ENCODE measurements at places on chromosomes 12 and 14.

DNA sequence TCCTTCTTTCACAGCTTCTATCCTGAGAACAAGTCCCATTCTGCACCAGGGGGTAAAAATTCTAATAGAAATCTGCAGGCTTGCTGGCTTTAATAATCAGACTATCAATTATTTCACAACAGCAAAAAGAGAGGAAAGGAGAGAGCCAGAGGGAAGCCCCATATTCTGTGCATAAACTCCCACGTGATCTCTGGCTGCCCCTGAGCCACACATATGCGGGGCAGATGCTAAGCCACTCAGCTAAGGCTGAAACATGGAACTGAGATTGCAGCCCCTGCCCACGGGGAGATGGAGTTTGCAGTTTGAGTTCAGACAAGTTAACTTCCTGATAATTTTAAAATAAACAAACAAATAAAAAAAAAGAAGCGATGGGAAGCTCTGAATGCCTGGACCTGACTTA lies 254.4 kb upstream of the CCDC196 start:
- no peak for DNase-seq

DNA sequence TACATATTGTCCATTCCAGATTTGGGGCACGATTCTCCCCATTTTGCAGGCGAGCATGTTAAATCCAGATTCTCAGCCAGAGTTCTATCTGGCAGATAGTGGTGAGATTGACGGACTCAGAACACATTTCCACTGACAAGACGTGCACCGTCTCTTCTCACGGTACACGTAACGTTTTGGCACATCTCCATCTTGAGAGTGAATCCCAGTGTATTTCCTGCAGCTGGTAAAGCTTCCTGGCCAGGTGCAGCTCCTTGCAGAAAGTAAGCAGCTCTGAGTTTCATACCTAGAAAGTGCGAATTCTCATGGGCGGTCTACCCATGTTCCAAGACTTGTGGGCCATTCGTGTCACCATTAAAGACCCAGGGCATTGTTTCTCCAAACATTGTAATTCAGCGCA lies 102.6 kb downstream of the TSPAN9 start:
- no peak for DNase-seq

- no peak for DNase-seq
Measured at GRCh38 chr14:53547593-53547992, 394.5 kb upstream of the DDHD1 start.

DNA sequence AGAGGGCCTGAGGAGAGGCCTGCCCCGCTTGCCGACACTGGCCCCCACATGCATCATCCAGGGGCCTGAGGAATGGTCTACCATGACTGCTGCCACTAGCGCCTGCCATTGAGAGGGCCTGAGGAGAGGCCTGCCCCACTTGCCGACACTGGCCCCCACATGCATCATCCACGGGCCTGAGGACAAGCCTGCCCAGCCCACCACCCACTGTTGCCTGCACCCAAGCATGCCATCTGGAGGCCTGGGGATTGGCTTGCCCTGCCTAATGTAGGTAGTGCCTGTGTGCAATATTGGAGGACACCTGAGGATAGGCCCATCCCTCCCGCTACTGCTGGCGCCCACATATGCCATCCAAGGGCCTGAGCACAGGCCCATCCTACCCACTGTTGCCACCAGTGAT lies 24.4 kb downstream of the CYP46A1 start:
- peak; percentile 26 for DNase-seq

DNA sequence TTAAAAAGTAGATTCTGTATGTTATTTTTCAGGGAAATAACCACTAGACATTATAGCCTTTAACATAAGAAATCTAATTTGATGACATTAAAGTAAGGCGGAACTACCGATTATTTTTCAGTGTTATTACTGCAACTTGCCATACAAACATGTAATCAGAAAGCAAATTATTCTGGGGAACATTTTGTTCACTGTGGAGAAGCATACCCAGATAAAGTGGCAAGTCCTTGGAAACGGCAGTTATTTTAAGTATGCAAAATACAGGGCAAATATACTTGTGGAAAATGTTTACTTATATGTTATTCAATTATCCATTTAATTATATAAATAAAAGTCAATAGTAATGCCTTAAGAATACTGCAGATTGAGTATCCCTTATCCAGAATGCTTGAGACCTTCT lies 71.9 kb downstream of the FERMT2 start:
- DNase-seq = no peak

DNA sequence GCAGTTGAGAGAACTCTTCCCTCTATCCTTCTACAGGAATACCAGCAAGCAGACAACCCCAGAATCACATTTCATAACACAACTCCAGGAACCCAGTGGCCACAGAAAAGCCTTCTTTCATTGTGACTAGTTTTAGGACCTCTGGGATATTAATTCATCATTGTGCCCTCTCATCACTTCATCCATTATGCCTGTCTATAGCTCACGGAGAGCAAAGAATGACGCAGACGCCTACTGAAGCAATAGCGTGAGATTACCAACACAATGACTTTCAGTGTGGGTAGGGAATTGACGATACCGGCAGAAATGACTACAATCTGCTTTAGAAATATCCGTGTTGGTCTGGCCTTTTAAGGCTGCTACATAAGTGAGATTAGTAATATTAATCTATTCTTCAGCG lies 158.1 kb upstream of the FOXG1 start:
- no peak for DNase-seq

GRCh38 chr12:119695034-119695433 lies 27.1 kb downstream of the PRKAB1 start:
- DNase-seq = no peak

GRCh38 chr12:18165889-18166288 lies 75.9 kb upstream of the RERGL start:
- DNase-seq = no peak

DNA sequence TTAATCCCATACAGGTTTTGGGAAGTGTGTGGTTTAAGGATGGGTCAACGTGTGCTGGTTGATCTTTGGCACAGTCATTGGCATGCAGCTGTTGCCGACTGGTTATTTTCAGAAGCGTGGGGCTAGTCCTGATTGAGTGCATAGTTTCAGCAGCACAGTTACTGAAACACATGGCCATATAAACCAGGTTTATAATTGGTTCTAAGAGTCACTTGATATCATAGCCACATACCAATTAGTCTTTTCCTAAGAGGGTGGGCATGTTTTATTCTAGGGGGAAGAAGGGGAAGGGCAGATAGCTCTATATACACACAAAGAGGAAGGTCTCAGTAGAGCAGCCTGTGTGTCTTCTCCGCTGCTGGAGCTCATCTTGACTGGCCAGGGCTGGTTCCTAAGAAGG lies 11.0 kb upstream of the RPS6KL1 start:
- no peak for DNase-seq

DNA sequence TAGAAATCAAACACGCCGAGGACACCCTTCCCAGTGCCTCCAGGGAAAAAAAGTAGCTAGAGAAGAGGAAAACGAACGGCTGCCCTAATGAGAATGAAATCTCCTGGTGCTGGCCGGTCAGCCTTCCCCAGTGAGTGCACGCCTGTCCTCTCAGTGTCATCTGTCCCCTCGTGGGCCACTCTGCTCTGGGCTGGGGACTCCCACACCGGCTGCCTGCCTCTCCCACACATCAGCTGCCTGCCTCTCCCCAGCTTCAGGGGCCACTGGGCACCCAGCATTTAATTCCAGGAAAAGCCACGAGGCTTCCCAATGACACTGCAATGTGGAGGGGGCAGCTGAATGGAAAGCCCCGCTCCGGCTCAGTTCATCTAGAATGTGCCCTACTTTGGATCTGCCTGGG lies 59.0 kb downstream of the CCDC85C start:
- no peak for DNase-seq

- DNase-seq = no peak
Measured at GRCh38 chr12:51329742-51330141, 5.8 kb upstream of the BIN2 start.

DNA sequence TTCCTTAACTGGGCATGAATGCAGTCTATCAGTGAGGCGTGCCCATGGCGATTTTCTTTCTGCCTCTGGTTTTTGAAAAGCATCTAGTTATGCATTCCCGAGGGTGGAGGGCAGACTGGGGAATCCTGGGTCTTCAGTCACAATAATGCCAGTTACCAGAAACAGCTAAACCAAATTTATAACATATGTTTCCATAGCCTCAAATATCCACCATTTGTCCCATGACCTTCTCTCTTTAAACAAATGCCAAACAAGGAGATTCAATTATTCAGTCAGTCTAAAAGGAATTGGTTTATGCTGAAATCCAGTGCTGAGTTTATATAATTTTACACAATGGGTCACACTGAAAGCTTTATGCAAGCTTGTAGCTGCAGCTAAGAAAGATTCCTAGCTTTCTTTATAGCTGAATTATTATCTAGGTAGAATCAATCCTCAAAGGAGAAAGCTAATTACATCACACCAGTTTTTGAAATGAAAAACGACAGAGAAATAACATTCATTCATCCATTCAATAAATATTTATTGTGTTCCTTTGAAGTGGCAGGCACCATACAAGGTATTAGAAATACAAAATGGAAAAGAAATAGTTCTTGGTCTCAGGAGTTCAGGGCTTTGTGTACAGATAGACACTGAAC lies 131.3 kb upstream of the RAP1B start:
- no peak for DNase-seq

GRCh38 chr12:60803147-60803546 lies 1207.3 kb downstream of the SLC16A7 start:
- no peak for DNase-seq

DNA sequence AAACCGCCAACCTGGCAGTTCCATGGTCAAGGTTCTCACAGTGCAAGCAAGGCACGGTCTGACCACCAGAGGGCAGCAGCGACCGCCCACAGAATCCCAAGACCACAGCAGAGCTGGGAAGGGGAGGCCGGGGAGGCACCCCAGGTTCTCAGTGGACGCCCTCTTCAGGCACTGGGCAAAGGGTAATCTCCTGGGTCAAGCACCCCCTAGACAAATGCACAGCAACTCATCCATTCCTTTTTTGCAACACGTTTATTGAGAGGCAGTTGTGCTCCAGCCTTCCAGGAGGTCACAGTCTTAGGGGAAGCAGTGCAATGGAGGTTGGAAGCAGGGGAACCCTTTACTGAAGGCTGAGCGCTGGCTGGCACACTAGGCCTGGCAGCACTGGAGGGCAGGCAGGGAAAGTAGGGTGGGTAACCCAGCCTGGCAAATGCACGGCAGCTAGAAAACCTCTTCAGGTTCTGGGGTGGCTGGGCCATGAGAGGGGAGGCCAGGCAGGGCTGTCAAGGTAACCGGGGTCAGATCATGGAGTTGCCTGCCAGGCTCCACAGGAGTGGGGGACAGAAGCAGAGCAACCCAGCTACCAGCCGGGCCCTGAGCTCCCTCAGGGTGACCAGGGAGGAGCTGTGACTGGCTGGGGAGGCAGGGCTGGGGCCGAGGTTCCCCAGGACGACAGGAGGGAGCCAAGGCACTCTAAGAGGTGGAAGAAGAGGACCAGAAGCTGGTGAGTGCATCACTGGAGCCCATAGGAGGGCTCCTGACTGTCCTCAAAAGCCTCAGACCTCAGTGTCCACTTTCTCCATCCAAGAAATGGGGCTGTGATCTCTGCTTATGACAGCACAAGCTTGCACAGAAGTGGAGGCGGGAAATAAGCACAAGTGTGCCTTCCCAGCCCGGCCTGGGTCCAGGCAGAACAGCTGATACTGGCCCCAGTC lies 1.8 kb upstream of the RHOF start:
- DNase-seq = peak; percentile 83

- no peak for DNase-seq
Measured at GRCh38 chr12:9319044-9319841, 111.0 kb upstream of the PZP start.

DNA sequence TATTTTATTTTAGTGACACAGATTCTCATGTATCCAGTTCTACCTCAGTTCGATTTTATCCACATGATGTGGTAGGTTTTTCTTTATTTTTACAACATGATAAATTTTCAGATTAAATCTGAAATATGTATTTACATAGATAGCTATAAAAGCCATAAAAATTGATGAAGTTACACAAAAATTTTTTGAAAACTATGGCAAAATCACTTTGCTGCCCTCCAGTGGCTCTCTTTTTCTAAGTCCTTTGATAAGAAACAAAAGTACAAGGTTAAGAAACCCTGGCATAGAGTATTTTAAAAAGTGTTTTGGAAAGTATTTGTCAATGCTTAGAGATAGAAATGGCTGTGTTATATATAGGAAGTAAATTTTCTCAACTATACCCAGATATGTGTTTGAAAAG lies 104.2 kb downstream of the PCNX1 start:
- DNase-seq = no peak

DNA sequence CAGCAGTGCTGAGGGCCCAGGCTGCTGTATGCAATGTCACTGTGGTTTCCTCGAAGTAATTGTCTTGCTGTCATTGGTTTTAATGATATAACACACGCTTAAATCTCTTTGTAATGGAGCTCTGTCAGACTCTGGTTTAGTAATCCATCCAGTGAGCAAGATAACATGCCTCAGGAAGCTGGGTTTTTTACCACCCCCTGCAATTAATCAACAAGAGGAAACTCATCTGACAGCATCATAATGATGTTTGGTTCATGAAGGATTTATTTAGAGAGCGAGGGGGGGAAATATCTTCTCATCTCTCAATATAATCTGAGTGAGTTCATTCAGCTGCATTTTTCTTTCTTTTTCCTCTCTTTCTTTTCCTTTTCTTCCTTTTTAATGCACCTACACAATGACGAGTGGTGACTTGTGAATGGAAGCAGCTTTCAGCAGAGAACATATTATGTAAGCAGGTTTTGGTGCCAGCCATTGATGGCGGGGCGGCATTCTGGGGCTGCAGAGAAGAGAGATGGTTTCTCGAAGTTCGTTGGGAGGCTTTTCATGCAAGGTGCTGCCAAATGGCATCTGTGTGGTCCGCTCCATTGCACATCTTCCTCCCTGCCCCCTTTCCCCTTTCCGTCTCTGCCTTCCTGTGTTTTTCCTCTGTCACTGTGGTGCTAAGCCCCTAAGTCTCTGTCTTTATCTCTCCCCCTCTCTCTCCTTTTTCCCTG lies 6.7 kb downstream of the RPH3A start:
- DNase-seq = no peak

DNA sequence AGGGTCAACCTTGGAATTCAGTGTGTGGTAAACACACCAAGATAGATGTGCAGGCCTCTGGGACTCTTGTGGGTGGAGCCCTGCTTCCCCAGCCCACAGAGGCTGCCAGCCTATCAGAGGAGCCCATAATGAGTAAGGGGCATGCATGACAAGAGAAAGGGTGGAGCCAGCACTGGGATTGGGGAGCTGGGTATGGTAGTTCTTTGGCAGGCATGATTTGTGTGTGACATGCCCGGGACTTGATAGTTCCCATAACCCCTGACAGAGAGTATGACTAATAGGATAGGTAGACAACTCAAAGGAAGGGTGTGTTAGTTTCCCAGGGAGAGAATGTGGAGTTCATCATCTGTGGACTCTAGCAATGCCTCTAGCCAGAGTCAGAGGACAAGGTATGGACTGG lies 143.0 kb downstream of the EMP1 start:
- no peak for DNase-seq

GRCh38 chr12:99131751-99132199 lies 486.7 kb downstream of the APAF1 start:
- DNase-seq = no peak

GRCh38 chr12:78118486-78118885 lies 287.8 kb downstream of the NAV3 start:
- no peak for DNase-seq

- no peak for DNase-seq
Measured at GRCh38 chr14:42229976-42230375, 623.3 kb downstream of the LRFN5 start.

All from activated naive CD4-positive, alpha-beta T cell treated with anti-CD3 and anti-CD28 coated beads, Interleukin-2, amount 50 U/mL, for 72 hours (primary cell).